ENCODE measurements at places on chromosomes 13 and 19. TPM values are rescaled to one million over a fixed set of nuclear protein-coding genes. Genes with fewer than 3 reads are reported as not detected.

DNA sequence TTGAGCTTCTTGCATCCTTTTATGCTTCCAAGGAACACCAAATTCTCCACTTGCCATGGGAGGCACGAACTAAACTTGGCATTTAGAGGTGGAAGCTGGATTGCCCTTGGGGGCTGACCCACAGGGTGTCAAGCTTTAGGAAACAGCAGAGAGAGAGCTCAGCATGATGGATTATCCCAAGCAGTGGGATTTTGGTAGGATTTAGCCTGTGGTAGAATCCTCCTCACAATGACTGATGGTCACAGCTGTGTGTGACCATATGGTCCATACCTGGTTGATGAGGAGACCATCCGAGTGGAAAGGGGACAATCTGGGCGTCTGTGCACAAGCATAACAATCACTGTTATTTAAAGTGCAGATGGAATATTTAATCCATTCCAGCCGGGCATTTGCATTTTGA, 40.1 kb upstream of the PSG9 start:
- H3K4me3 ChIP-seq: no peak overlapping the region
- H3K27me3 ChIP-seq: no peaks in the 10 kb centered on the region

GRCh38 chr13:41811588-41812021, 149.3 kb downstream of the VWA8 start:
- peak; percentile 56 for DNase-seq
- peak overlapping the region; percentile 40 for H3K27ac ChIP-seq
- H3K4me1 ChIP-seq: peaks cover 23% of the 10 kb centered on the region
- no peaks in the 10 kb centered on the region for H3K27me3 ChIP-seq
- H3K36me3 ChIP-seq: no peaks in the 10 kb centered on the region

GRCh38 chr19:6766357-6767080, 716 bp downstream of the SH2D3A start:
- peak overlapping the region; percentile 71 for H3K27ac ChIP-seq
- H3K36me3 ChIP-seq: no peaks in the 10 kb centered on the region
- DNase-seq: no peak
- peaks cover 23% of the 10 kb centered on the region for H3K4me1 ChIP-seq

- no peak for DNase-seq
- H3K27ac ChIP-seq: no peak overlapping the region
- H3K36me3 ChIP-seq: no peaks in the 10 kb centered on the region
- H3K4me1 ChIP-seq: peaks cover 3% of the 10 kb centered on the region
These were observed 4.3 kb downstream of the KIRREL2 start for GRCh38 chr19:35860818-35861639.

DNA sequence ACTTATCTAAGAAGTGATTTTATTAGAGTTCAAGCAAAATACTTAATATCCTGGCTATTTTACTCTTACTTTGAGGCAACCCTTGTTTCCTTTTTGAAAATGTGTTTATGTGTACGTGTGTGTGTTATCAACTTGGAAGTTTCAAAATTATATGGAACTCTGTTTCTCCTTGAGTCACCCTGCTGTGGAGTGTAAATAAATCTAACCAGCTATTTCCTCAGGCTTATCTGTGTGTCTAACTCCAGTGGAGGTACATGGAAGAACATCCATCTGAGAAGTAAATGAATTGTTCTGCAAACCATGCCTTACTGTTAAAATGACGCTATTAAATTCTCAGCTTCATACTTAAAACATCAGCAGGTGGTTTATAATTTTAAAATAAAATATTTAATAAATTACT, 583.4 kb upstream of the SLITRK5 start:
- H3K27me3 ChIP-seq: no peaks in the 10 kb centered on the region
- H3K36me3 ChIP-seq: no peaks in the 10 kb centered on the region
- no peaks in the 10 kb centered on the region for H3K4me1 ChIP-seq
- no peak overlapping the region for H3K4me3 ChIP-seq

GRCh38 chr13:75801388-75801945, 165.3 kb downstream of the LMO7 start:
- DNase-seq: no peak
- no peaks in the 10 kb centered on the region for H3K4me1 ChIP-seq
- H3K27ac ChIP-seq: no peak overlapping the region
- H3K36me3 ChIP-seq: no peaks in the 10 kb centered on the region
- no peak overlapping the region for H3K4me3 ChIP-seq
- no peaks in the 10 kb centered on the region for H3K27me3 ChIP-seq

GRCh38 chr13:106163426-106163825, 372.0 kb downstream of the EFNB2 start:
- no peak for DNase-seq
- H3K27me3 ChIP-seq: no peaks in the 10 kb centered on the region
- H3K36me3 ChIP-seq: no peaks in the 10 kb centered on the region
- no peak overlapping the region for H3K4me3 ChIP-seq

Gene SPACA7
- not detected for total RNA-seq

Gene CCDC70
- not detected for total RNA-seq

- no peak for DNase-seq
- no peaks in the 10 kb centered on the region for H3K36me3 ChIP-seq
- H3K27me3 ChIP-seq: no peaks in the 10 kb centered on the region
- no peak overlapping the region for H3K4me3 ChIP-seq
These were observed 94.6 kb upstream of the FARP1 start for GRCh38 chr13:98048265-98048664.

Gene C5AR1
- 0.26 TPM for total RNA-seq

DNA sequence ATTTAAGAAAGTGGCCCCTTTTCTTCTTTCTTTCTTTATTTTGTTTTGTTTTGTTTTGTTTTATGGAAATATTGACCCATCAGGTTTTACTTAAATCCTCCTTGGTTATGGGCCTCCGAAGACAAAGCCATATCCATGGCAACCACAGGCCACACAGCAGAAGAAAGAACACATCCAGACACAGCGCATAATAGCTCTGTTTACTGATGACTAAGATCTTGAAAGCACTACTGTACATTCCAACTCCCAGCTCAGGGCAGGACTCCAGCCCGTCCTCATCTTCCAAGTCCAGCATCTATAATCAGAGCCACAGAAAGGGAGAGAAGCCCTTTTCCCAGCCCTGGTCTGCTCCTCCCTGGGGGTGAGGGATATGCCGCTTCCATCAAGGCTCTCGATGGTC, 84.3 kb downstream of the NUFIP1 start:
- no peak overlapping the region for H3K4me3 ChIP-seq
- H3K27me3 ChIP-seq: peaks cover 3% of the 10 kb centered on the region
- H3K27ac ChIP-seq: no peak overlapping the region
- DNase-seq: no peak

GRCh38 chr19:17488593-17489391, 18.5 kb downstream of the SLC27A1 start:
- no peak for DNase-seq
- H3K4me3 ChIP-seq: no peak overlapping the region
- H3K36me3 ChIP-seq: no peaks in the 10 kb centered on the region
- no peak overlapping the region for H3K27ac ChIP-seq
- H3K27me3 ChIP-seq: no peaks in the 10 kb centered on the region

Gene ANGPTL8
- total RNA-seq: not detected

DNA sequence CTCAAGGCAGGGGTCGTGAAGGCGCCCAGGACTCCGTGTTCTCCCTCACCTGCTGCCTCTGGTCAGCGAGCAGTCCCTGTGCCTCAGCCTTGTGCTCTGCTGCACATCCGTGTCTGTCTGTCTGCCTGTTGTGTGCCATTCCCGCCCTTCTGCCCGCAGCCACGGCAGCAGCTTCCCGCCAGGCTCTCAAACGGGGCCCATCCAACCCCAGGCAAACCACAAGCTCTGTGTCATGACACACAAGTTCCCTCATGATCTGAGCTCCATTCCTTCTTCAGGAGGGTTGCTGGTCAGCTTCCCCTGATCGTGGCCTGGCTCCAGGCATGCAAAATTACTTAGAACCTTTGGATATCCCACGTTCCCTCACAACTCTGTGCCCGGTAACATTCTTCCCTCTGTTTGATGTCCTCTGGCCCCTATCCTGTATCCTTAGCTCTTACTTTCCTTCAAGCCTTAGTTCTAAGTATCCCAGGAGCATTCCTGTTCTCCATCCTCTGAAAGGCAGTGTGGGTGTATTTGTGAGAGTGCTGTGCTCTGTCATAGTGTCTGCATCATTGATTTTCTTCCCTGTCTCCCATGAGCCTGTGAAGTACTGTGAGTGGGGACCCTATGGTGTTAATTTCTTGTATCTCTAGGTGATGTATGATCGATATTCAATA, 3.2 kb downstream of the GPR183 start:
- no peak for DNase-seq
- H3K36me3 ChIP-seq: no peaks in the 10 kb centered on the region
- peak overlapping the region; percentile 93 for H3K27ac ChIP-seq
- no peaks in the 10 kb centered on the region for H3K27me3 ChIP-seq

GRCh38 chr13:35512271-35512920, 35.9 kb upstream of the MAB21L1 start:
- H3K27me3 ChIP-seq: no peaks in the 10 kb centered on the region
- no peaks in the 10 kb centered on the region for H3K36me3 ChIP-seq
- DNase-seq: no peak
- no peak overlapping the region for H3K27ac ChIP-seq

DNA sequence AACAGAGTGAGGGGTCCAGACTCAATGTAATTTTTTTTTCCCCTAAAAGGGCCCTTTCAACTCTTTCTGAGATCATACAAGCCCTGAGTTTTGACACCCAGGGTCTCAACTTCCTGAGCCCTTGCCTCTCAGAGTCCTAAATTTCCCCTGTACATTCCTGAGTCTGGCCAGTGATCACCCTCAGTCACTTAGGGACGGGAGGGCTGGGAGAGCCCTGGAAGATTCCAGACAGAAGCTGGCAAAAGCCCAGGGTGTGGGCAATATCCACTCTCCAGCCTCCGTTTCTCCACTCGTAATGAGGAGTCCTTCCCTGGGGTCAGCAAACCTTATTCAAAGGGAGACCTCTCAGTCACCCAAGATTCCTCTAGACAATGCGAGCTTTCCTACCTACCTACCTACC, 1.6 kb downstream of the PPP1R13L start:
- H3K4me3 ChIP-seq: 0 out of 2 replicates have a peak overlapping the region, but pooled peaks have one; percentile 98
- H3K4me1 ChIP-seq: peaks cover 4% of the 10 kb centered on the region
- no peak overlapping the region for H3K27ac ChIP-seq
- H3K27me3 ChIP-seq: no peaks in the 10 kb centered on the region

GRCh38 chr19:5838353-5839064, 993 bp downstream of the FUT6 start:
- no peaks in the 10 kb centered on the region for H3K36me3 ChIP-seq
- no peaks in the 10 kb centered on the region for H3K4me1 ChIP-seq
- DNase-seq: no peak
- no peaks in the 10 kb centered on the region for H3K27me3 ChIP-seq
- no peak overlapping the region for H3K4me3 ChIP-seq

DNA sequence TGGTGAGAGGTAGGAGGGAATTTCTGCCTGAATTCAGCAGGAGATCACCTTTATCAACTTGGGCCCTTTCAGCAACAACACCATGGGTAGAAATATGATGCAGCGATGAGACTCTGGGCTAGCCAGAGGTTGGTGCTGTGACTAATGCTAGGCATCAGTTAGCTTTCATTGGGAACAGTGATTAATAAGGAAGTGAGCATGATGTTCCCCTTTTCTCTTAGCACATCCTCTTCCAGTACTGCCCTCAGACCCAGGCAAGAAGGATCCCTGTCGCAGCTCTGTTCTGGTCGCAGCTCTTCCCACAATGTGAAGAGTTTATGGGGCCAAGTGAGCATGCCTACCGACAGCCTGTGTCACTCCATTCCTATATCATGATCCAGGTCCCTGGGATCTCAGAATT, 100.5 kb downstream of the FLT1 start:
- peaks cover 6% of the 10 kb centered on the region for H3K4me1 ChIP-seq
- no peaks in the 10 kb centered on the region for H3K27me3 ChIP-seq
- H3K36me3 ChIP-seq: no peaks in the 10 kb centered on the region
- H3K27ac ChIP-seq: no peak overlapping the region
- DNase-seq: no peak
- H3K4me3 ChIP-seq: no peak overlapping the region

Gene DCT
- total RNA-seq: not detected

DNA sequence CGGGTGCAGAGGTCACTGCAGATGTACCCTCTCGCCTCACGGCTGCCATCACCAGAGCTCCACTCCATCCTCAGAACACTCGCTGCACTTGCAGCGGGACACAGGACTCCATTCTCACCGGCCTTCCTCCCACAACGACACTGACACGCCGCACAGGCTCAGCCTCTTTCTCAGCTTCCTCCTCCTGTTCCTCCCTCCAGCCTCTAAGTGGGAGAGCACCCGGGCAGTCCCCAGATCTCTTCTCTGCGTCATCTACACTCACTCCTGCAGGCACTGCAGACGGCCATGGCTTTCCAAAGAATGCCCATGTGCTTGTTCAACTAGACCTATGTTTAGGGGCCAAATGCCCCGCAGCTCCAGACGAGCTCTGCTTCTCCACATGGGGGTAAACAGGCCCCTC, 14.3 kb upstream of the FKRP start:
- no peak overlapping the region for H3K27ac ChIP-seq
- DNase-seq: no peak
- H3K36me3 ChIP-seq: peaks cover 68% of the 10 kb centered on the region
- peaks cover 10% of the 10 kb centered on the region for H3K4me1 ChIP-seq
- H3K27me3 ChIP-seq: no peaks in the 10 kb centered on the region

DNA sequence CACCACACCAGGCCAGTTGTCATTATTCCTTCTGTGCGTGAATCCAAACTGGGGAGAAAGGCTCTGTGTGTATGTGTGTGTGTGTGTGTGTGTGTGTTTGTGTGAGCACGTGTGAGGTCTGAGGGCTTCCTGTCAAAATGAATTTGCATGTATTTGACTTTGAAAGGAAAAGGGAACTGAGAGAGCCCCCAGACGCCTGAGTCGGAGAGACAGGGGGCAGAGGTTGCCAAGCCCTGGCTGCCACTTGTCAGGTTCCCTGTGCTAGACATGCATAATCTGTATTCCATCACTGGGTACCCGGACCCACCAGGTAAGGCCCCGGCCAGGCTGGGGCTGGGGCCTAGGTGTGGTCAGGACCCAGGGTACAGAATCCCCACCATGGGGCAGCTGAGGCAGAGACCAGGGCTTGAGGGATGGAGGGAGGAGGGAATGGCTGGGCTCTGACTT, at the start of gene CLEC17A:
Gene CLEC17A (plus strand): TSS at position 191 of the 447 bp plus-strand sequence. CDS start 77 bp downstream, at position 268.
- H3K4me1 ChIP-seq: peaks cover 17% of the 10 kb centered on the region
- H3K27ac ChIP-seq: peak within 1 kb of the TSS; percentile 95
- no peaks in the 10 kb centered on the region for H3K27me3 ChIP-seq
- H3K36me3 ChIP-seq: peaks cover under 1% of the 10 kb centered on the region
- DNase-seq: peak; percentile 66

DNA sequence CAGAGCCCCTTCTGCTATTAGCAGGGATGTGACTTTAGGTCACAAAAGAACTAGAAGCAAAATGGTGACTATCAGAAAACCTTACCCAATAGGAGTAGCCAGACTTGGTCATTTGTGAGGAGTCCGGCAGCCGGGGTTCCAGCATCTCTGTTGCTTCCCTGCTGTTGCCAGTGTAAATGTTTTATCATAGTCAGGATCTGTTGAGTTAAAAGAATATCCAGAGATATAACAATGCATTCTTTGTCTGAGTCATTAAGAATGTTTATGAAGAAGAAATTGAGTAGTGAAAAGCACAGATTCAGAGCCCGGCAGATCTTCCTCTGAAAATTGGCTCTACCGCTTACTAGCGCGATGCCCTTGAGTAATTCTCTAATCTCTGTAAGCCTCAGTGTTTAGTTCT, 84.2 kb downstream of the COL4A2 start:
- H3K27me3 ChIP-seq: no peaks in the 10 kb centered on the region
- H3K36me3 ChIP-seq: no peaks in the 10 kb centered on the region
- no peak overlapping the region for H3K4me3 ChIP-seq
- H3K4me1 ChIP-seq: no peaks in the 10 kb centered on the region

GRCh38 chr13:26539738-26540292, 17.7 kb upstream of the WASF3 start:
- no peak overlapping the region for H3K4me3 ChIP-seq
- DNase-seq: no peak
- no peaks in the 10 kb centered on the region for H3K4me1 ChIP-seq
- H3K27ac ChIP-seq: no peak overlapping the region

GRCh38 chr13:113883314-113883811, 19.5 kb upstream of the GAS6 start:
- H3K27ac ChIP-seq: no peak overlapping the region
- H3K36me3 ChIP-seq: no peaks in the 10 kb centered on the region
- H3K27me3 ChIP-seq: no peaks in the 10 kb centered on the region
- H3K4me1 ChIP-seq: no peaks in the 10 kb centered on the region
- DNase-seq: no peak
- H3K4me3 ChIP-seq: no peak overlapping the region

Measured in GM12878 (cell line).